ENCODE measurements at places on chromosomes 11 and 22. TPM values are rescaled to one million over a fixed set of nuclear protein-coding genes. Genes with fewer than 3 reads are reported as not detected.

The PRODH gene
- 3.2 TPM for polyA plus RNA-seq

The NXPE2 gene
- polyA plus RNA-seq, result not detected

The IGSF9B gene
- polyA plus RNA-seq, result 16.8 TPM

The FKBP2 gene
- 159 TPM for polyA plus RNA-seq

The MUC2 gene
- polyA plus RNA-seq, result 0.41 TPM

The USH1C gene
- 3.7 TPM for polyA plus RNA-seq

The PHLDA2 gene
- polyA plus RNA-seq, result 0.62 TPM

The MFRP gene
- not detected for polyA plus RNA-seq

The SYCE3 gene
- 183 TPM for polyA plus RNA-seq

Data from testis (tissue), 5 donors.